ENCODE measurements at places on chromosomes 11 and 22.

DNA sequence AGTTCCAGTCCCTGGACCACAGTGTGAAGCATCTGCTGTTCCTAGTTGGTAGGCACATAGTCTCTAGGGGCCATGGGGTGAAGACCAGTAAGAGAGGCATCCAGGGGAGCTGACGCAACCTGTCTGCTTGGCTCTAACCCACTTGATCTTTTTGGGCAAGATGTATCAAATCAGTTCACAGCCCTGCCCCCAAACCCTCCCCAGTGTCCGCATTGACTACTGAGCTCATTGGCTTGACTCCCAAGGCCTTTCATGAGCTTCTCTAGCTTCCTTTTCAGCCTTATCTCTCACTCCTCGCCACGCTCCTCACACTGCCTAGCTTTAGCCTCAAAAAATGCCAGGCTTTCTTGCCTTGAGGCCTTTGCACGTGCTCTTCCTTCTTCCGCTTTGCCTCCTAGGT lies 29.7 kb upstream of the ABCC8 start:
- DNase-seq: no peak

DNA sequence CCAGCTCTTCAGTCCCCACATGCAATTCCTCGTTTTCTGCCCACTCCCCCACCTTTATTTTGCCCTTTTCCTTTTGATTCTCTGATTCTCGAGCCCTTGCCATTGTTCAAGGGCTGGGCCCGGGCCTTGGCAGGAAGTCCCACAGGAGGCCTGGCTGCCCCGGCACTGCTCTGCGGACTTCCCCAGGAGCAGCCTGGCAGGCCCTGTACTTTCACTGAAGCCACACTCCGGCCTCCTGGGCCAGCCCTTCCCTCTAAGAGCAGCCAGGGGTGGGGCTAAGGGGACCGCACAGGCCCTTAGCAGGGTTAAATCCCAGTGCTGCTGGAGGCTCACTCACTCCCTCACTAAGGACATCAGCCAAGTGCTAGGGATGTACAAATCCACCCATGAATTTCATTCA lies 4.1 kb downstream of the LRRC32 start:
- DNase-seq: peak; percentile 55

DNA sequence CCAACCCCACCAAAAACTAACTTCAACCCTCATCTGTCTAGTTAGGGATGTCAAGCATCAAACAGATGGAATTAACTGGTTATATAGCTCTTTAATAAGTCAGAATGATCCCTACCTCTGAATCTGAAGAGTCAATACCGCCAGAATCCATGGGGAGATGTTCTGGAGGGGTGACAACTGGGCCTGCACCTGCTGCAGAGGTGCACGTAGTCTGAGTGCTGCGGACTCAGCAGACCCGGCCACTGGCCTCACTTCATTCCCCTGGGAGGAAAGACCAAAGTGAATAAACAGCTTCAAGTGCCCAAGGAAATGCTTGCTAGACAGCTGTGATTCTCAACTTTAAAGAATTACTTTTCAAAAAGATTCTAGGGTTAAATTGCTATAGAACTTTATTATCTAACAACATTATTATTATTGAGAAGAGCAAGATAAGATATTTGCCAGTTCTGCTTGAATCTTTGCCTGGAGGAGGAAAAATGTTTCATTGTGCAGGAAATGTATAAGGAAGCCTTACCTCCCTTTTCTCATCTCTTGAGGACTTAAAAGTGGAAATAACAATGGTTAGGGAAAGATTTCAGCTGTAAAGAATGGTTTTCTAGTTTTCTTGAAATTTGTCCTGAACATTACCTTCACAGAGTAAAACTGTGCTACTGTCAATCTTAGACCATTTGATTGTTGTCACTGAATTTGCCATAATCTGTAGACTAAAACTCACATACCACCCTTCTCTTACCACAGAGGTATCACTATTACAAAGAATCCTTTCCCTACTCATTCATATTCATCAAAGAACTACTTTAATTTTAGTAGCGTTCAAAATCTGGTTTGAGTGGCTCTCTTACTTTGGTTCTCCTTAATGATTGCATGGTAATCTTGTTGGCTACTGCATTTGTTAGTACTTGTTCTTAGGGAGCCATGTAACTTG lies 4.2 kb downstream of the XBP1 start:
- no peak for DNase-seq

DNA sequence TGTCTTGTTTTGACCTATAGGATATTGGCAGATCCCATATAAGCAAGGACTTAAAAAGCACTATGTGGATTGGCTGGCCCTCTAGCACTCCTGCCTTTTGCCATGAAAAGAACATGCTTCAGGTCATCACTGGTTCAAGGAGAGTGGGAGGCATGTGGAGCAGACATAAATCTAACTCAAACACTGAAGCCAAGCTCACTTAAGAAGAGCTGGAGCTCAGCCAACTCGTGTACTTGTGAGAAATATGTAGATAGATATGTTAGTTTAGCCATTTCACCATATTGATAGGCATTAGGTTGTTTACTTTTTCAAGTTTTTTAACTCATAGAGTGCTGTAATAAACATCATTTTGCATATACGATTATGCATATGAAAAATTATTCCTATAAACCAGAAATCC lies 19.9 kb upstream of the BBOX1 start:
- DNase-seq: no peak

- no peak for DNase-seq
These were observed 1075.5 kb downstream of the NTM start for GRCh38 chr11:132445859-132446291.

- no peak for DNase-seq
These were observed 560.3 kb upstream of the ANO3 start for GRCh38 chr11:25771605-25772004.

DNA sequence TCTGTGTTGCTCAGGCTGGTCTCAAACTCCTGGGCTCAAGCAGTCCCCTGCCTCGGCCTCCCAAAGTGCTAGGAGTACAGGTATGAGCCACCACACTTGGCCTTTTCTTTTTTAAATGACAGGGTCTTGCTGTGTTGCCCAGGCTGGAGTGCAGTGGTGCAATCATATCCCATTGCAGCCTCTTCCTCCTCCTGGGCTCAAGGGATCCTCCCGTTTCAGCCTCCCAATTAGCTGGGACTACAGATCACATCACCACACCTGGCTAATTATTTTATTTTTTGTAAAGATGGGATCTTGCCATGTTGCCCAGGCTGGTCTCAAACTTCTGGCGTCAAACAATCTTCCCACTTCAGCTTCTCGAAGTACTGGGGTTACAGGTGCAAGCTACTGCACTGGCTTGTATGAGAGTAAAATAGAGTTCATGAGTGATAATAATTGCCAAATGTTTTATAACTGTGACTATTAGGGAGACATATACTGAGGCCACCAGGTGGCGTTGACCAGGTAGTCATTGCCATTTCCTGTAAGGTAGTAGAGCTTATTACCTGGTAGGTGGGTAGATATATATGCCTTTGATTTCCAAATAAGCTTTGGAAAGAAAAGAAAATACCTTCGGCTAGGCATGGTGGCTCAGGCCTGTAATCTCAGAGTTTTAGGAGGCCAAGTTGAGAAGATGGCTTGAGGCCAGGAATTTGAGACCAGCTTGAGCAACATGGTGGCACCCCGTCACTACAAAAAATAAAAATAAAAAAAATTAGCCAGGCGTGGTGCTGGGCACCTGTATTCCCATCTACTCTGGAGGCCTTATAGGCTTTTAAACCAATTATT lies 5.4 kb downstream of the FDX1 start:
- peak; percentile 29 for DNase-seq

- DNase-seq: no peak
These were observed 24.6 kb upstream of the ZBTB16 start for GRCh38 chr11:114034956-114035355.

DNA sequence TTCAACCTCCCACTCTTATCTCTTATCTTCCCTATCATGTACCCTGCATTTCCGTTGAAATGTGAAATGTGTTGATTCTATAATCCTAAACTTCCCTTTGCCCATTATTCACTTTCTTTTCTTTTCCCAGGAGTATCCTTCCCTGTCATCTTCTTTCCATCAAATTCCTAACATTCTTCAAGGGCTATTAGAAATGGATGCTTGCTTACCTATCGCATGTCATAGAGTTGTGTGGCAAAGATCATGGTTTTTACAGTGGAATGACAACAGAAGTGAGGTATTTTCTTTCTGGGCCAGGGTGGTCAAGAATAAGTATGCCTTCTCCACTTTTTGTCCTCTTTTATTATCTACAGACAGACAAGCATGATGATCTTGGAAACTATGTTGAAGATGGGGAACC lies 124.4 kb upstream of the SLC5A12 start:
- no peak for DNase-seq

GRCh38 chr11:128807909-128808308 lies 59.2 kb downstream of the KCNJ1 start:
- DNase-seq: no peak

- DNase-seq: peak; percentile 29
These were observed 189.0 kb downstream of the DDX10 start for GRCh38 chr11:108853864-108854263.

DNA sequence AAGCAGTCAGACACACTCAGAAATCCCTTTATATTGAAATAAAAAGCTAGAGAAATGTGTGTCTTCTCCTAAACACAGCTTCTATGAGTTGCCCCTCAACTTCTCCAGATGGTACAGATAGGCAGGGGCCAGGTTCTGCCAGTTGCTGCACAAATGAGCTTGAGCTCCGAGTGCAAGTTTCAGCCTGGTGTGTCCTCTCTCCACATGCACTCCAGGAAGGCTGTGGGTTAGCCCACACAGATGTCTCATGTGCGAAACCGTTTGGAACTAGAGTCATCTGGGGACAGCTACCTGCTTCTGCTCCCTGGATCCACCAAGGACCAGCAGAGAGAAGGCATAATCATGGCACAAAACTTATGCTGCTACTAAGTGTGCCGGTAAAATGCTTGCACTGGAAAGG lies 812.6 kb downstream of the OPCML start:
- DNase-seq: no peak

DNA sequence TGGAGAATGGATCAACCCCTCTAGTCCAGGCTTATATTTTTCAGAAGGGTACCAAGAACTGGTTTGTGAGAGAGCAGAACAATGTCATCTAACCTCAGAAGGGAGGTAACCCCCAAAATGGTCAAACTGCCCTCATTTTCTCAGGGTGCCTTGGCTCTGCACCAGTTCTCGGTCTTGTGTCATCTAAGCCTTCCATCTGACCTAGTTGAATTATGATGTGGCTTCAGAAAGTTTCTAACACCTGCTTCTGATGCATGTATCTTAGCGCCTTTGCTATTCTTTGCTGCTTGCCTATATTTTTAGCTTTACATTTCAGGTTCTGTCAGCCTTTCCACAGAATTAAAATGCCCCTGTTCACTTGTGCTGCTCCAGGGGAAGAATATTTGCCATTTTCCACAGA lies 91.7 kb upstream of the E2F8 start:
- no peak for DNase-seq

DNA sequence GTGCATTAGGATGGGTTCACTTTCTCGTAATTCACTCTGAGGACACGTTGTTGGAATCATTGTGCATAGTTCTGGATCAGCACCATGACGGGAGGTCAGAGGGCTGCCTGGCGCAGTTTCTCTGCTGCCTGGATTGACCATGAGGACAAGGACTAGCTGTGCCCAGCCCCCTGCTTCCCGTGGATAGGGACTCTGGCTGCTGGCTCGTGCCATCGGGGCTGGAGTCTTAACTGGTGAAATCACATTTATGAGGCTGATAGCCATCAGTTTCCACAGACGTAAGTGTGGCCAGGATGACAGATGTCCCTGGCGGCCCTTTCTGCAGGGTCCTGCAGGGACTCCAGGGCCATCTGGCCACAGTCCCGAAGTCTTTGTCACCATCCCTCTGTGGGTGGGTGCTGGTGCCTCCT lies 24.1 kb upstream of the GRAMD4 start:
- DNase-seq: no peak

DNA sequence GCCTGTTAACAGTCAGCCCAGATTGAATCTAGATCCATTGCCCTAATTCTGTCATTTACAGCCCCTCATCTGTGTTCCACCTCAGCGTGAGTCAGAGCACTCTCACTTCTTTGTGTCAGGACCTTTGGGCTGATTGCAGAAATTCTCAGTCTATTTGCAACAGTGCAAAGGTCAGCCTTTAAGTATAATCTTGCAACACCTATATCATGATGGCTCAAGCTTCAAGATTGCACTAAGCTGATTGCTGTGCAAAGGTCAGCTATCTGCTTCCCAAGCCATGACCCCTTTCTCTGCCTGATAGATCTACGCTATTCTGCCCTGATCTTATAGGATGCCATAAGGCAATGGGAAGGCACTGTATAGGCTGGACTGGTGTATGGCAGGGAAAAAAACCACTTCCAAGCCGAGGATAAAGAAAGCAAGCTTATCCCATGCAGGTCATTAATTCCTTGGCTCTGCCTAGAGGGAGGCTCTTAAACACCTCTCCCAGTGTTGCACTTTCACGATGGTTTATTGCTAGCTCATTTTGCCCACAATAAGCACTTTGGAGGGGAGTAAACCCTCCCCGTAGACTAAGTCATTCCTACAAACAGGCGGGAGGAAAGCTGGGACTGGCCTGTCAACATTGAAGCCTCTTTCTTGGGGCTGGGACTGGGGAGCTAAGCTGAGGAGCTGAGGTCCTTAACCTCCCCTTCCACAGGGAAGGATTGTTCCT lies 100.6 kb downstream of the RRAS2 start:
- no peak for DNase-seq

GRCh38 chr11:32116668-32117067 lies 25.8 kb downstream of the RCN1 start:
- DNase-seq: no peak

- peak; percentile 100 for DNase-seq
These were observed 29.9 kb downstream of the ARVCF start for GRCh38 chr22:19986410-19987341.

GRCh38 chr11:1459219-1459575 lies 27.4 kb downstream of the MOB2 start:
- no peak for DNase-seq

GRCh38 chr22:45230026-45230721 lies 10.5 kb downstream of the KIAA0930 start:
- DNase-seq: no peak

- no peak for DNase-seq
These were observed 34.7 kb downstream of the LUZP2 start for GRCh38 chr11:24531528-24531927.

DNA sequence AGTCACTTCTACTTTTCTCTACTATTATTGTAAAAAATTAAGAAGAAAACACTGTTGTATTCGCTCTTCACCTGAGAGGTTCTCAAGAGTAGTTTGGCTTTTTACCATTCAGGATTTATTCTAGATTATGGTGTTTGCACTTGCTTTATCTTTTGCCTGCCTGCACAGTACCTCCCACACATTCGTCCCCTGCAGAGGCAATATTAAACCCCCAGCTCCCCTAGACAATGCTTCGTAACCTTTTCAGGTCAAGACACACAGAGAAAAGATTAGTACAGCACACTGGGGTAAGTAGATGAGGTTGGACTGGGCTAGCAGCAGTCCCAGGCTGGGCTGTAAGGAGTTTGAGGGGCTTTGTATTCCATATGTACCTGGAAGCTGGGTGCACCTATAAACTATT lies 62.4 kb downstream of the TNRC6B start:
- no peak for DNase-seq

GRCh38 chr22:38638728-38639127 lies 17.5 kb downstream of the FAM227A start:
- no peak for DNase-seq

GRCh38 chr22:25509374-25509791 lies 55.1 kb upstream of the GRK3 start:
- no peak for DNase-seq

GRCh38 chr11:613369-613968 lies 2.3 kb downstream of the IRF7 start:
- DNase-seq: peak; percentile 84
